ENCODE measurements at places on chromosomes 12 and 14. TPM values are rescaled to one million over a fixed set of nuclear protein-coding genes. Genes with fewer than 3 reads are reported as not detected.

GRCh38 chr12:85489194-85489593 is 209.2 kb downstream of the ALX1 start:
- H3K36me3 ChIP-seq = no peaks in the 10 kb centered on the region
- no peak overlapping the region for H3K27ac ChIP-seq
- no peaks in the 10 kb centered on the region for H3K4me1 ChIP-seq
- no peak for DNase-seq
- H3K4me3 ChIP-seq = no peak overlapping the region

The EPYC gene
- not detected for total RNA-seq

- H3K27ac ChIP-seq = no peak overlapping the region
- H3K27me3 ChIP-seq = no peaks in the 10 kb centered on the region
- peaks cover 42% of the 10 kb centered on the region for H3K4me1 ChIP-seq
- no peaks in the 10 kb centered on the region for H3K36me3 ChIP-seq
- H3K4me3 ChIP-seq = no peak overlapping the region
Observed at GRCh38 chr12:53623548-53624385, 2.4 kb downstream of the ATF7 start.

The DEGS2 gene
- not detected for total RNA-seq

GRCh38 chr12:25557830-25558436 is 4.8 kb upstream of the LMNTD1 start:
- H3K4me1 ChIP-seq = no peaks in the 10 kb centered on the region
- H3K4me3 ChIP-seq = no peak overlapping the region
- H3K27ac ChIP-seq = no peak overlapping the region

The PTPRR gene
- total RNA-seq = not detected

Measured in CD4-positive, alpha-beta memory T cell (primary cell).